HT-29 (cell line): ENCODE measurements at places on chromosomes 3 and 15. TPM values are rescaled to one million over a fixed set of nuclear protein-coding genes. Genes with fewer than 3 reads are reported as not detected.
A peak's percentile ranks its signal among the peaks of the same experiment; 100 is the strongest.

GRCh38 chr3:54572197-54572895 is 355.5 kb downstream of the LRTM1 start:
- no peak for DNase-seq

DNA sequence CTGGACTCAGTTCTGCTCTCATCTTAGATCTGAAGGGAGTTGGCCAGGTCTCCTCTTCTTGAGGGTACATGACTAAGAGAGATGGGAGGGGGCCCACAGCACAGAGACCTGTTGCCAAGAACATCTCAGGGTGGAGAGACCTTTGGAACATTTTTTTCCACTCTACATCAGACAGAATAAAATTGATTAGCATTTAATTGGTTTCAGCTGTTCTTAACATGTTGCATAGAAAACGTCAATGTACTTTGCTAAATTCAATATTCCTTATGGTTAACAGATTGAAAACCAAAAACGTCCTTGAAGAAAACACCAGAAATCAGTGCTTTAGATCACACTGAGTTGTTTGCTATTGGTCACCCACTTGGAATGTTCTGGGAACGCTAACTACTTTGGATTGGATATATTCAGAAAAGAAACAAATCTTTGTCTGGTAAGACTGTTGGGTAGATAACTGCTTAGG is 36.4 kb upstream of the FSTL1 start:
- no peak for DNase-seq

DNA sequence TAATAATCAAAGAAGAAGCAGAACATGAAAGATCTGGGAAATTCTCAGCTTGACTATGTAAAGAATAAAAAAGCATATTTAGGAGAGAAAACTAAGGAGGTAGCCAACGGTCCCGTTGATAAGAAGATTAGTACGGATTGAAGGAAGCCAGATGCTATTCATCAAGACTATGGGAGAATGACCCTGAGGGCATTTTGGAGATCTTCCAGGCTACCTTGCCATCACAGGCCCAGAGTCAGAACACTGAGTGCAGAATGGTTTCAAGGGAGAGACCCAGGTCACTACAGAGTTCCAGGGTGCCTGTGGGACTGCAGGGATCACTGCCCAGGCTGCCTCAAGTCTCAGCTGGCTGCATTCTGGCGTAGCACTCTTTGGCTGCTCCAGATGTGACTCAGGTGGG is 752.9 kb upstream of the ARPP21 start:
- no peak for DNase-seq

DNA sequence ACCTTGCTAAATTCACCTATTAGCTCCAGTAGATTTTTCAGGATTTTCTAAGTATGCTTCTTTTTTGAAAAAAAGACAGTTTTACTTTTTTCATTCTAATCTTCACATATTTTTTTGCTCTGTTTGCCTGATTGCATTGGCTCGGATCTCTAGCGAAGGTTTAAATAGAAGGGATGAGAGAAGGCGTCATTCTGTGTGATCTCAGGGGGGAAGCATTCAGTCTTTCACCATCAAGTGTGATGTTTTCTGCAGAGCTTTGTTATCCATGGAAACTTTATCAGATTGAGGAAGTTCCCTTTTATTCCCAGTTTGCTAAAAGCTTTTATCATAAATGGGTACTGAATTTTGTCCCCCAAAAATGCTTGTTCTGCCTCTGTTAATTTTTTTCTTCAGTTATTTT is 120.3 kb downstream of the LRRK1 start:
- DNase-seq, result no peak

DNA sequence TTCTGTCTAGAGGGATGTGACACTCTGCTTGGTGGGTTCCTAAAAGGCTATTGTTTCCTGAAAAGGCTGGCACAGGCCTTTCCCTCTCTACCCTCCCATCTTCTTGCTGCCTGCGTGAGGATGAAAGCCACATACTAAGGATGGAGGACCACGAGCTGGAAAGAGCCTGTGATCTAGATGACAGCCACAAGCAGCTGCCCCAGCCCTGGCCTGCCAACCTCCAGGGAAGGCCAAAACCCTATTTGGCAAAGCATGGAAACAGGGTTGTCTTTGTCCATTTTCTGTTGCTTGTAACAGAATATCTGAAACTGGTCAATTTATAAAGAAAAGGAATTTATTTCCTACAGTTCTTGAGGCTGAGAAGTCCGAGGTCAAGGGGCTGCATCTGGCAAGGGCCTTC is 144.5 kb downstream of the FBLN2 start:
- DNase-seq, result no peak

GRCh38 chr3:66797889-66798560 is 200.1 kb upstream of the KBTBD8 start:
- no peak for DNase-seq

- DNase-seq, result no peak
Measured at GRCh38 chr3:60263191-60263590, 988.1 kb downstream of the FHIT start.

DNA sequence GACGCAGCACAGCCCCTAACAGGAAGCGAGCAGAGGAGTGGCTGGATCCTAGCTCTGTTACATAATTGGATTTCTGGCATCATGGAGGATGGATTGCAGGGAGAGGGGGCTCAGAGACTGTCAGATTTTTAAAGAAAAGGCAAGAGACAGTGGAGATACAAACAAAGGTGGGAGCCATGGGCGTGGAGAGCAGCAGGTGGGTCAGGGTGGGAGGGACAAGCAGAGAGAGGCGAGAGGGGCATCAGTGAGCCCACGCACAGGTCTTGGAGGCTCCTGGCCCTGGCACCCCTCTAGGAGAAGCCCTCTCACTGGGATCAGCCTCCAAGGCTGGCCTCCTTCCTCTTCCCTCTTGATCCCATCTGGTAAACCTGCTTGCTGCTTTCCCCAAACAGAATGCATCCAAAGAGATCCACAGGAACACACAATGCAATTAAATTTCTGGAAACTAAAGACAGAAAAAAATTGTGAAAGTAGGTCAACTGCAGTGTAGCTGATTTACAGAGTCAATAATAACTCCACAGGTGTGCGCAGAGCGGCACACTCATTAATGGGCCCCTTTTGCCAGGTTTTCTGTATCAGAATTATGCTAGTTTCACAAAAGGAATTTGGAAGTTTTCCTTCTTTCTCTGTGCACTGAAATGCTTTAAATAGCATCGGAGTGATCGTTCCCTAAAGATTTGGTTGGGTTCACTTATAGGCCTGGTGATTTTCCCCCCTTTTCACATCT is 66.1 kb downstream of the LSM3 start:
- no peak for DNase-seq

GRCh38 chr15:75067123-75067830 is 43.9 kb downstream of the PPCDC start:
- peak; percentile 38 for DNase-seq

- no peak for DNase-seq
Measured at GRCh38 chr3:113741086-113741485, 5.0 kb downstream of the NAA50 start.

GRCh38 chr3:76551739-76552138 is 488.2 kb upstream of the ROBO2 start:
- no peak for DNase-seq

DNA sequence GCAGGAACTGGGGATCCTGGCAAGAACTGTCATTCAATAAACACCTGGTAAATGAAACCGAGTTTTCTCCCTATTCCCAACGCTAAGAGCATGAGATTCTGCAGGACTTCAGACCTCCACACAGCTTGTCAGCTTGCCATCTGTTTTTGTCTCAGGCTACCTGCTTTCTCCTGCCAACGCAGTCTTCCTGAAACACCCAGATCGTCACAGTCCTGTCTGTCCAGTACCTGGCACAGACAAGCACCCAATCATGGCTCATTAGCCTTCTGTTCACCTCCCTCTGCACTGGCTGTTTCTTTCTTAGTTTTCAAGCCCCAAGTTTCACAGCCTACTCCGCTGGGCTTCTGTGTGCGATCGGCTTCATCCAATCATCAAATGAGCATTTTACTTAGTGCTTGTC is 5.0 kb downstream of the SLC12A8 start:
- DNase-seq, result peak; percentile 55

GRCh38 chr3:25679166-25679565 is 14.5 kb upstream of the TOP2B start:
- DNase-seq, result no peak

DNA sequence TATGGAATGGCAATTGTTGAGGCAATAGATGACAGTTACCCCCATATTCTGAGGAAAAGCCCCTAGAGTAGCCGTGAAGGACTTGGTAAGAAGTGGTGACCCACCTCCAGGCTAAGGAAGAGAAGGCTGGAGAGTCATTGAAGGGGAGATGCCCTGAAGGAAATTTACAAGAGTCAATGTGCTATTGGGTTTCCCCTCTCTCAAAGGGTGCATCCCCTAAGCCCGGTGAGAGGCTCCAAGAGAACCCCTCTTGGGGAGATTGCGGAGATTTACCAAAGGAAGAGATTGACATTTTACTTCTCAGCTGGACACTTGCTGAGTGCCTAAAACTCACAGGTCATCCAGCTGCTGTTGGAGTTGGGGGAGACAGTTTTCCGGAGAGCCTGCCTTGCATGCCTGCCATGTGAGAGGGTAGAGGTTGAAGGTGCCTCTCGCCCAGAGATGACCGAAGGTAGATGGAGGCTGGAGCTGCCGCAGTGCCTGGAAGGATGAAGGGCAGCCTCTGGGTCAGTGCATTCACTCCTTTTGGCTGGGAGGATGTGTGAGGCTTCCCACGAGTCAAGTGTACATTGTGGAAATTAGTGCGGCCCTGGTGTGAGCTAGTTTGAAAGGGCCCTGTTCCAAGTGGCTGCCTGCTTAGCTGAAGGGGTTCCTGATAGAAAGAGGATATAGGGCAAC is 30.7 kb downstream of the MESD start:
- DNase-seq, result no peak

SPATA12 gene
- 0.05 and 0.86 TPM in 2 replicates for total RNA-seq

CDC25A gene
- 16.3 and 33.6 TPM in 2 replicates for total RNA-seq

LPCAT4 gene
- total RNA-seq, result 47.7 and 72.8 TPM in 2 replicates

GHSR gene
- not detected in 2 replicates for total RNA-seq

GOLGA6A gene
- total RNA-seq, result not detected in 2 replicates

PTH1R gene
- total RNA-seq, result not detected in 2 replicates

TGM5 gene
- total RNA-seq, result not detected in 2 replicates

GOLGA8N gene
- total RNA-seq, result not detected in 2 replicates

LAMB2 gene
- 49.5 and 56.8 TPM in 2 replicates for total RNA-seq
